ENCODE measurements at places on chromosomes 1 and 21.

- DNase-seq: no peak
These were observed 35.7 kb upstream of the COL6A1 start for GRCh38 chr21:45945868-45946210.

DNA sequence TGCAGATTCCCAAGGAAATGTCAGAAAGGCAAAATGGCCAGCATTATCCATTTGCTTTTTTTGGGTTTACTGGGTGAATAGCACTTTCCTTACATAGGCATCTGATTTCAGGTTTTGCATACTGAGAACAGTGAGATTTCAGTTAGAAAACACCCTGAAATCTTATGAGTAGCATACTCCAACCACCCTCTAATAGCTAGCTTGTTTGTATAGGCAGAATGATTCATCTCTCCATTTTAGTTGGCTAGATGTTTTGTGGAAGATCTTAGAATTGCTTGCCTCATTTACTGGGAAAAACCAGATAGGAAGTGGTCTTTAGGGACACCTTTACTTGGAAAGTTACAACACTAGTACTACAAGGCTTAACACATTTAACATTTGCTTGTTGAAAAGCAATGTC lies 10.4 kb downstream of the KYAT3 start:
- DNase-seq: no peak

GRCh38 chr21:46194374-46195334 lies 10.4 kb upstream of the SPATC1L start:
- no peak for DNase-seq

DNA sequence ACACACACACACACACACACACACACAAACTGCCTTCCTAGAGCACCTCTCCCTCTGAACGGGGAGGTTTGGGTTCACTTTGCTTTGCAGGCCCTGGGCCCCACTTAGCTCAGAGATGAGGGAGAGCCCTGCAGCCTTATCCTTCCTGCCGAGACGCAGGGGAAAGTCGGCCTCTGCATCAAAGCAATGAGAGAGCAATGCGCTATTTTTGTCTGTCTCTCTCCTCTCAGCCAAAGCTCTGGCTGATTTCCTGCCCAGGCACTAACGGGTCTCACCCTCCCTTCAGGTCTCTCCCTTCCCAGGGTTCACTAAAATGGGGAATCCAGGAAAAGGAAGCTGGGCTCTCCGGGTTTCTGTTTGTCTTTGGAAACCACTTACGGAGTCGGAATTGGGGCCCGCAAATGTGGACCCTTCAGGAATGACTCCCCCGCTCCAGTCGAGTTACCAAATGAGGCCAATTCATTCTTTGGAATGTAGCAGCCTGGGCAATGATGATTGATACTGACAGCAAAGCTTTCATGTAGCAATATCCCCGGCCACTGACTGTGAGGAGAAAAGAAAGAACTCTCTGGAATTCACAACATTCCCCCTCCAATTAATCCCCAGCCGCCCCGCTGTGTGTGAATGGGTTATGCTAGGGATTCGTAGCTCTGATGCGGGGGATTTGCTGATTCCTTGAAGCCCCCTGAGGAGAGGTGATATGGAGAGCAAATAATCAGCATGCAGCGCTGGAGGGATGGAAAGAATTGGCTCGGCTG lies 61.5 kb upstream of the WLS start:
- no peak for DNase-seq

DNA sequence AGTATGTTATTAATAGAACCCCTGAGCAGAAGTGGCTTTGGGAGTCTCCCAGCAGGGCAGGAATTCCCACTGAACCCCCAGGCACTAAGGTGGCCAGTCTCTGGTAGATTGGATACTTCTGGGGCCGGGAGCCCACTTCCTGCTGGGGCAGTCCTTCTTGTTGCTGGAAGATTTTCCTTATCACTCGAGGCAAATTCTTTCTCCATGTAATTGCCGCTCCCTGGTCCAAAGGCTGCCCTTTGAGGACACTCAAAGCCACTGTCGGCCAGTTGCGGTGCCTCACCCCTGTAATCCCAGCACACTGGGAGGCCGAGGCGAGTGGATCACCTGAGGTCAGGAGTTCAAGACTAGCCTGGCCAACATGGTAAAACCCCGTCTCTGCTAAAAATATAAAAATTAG lies 22.6 kb upstream of the TNFRSF1B start:
- DNase-seq: no peak

- DNase-seq: no peak
These were observed 15.7 kb upstream of the PDXK start for GRCh38 chr21:43703035-43703880.

GRCh38 chr1:45543581-45544417 lies 6.8 kb upstream of the AKR1A1 start:
- DNase-seq: peak; percentile 62

DNA sequence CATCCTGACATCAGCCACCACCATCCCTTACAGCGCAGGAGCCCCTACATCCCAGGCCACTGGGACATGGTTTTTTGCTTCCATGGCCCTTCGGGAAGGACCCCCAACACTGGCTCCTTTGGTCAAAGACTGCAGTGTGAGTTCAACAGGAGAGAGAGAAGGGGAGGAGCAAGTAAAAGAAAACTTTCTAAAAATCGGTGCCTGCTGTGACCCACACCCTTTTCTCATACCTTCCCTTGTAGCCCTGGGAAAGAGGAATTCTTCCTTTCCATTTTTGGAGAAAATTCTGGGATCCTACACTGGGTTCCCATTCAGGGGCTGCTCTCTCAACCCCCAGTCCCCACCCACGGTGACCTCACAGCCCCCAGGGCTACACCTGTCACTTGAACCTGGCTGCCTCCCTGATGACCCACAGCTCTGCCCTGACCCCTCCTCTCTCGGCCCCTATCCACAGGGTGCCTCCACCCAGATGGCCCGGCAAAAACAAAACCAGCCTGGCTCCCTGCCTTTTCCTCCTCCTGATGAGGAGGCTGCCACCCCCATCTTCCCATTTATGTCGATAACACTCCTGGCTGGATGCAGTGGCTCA lies 7.6 kb downstream of the PADI4 start:
- no peak for DNase-seq

DNA sequence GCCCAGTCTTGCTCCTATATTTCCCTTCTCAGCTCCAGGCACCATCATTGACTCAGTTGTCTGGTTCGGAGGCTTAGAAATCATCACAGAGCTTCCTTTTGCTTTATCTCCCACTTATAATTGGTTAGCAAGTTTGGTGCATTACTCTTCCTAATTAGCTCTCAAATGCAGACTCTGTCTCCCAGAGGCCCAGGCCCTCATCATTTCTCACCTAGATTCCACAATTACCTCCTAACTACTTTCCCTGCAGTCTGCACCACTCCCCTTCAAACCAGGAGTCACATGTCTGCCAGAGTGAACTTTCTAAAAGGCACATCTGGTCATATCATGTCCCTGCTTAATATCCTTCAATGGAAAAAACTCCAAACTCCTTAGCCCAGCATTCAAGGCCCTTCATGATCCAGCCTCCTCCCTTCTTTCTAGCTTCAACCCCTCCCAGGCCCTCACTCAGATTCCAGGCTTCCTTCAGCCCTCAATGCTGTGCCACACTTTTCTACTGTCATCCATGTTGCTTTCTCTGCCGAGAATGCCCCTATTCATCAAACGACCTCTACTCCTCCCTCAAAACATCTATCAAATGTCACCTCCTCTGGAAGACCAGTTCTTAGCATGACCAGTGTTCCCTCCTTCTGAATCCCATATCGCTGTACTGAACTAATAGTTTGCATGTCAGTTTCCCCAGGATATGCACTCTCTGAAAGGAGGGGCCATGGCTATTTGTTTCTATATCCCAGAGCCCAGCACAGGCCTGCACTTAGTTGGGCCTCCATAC lies 30.7 kb downstream of the SYT2 start:
- no peak for DNase-seq

DNA sequence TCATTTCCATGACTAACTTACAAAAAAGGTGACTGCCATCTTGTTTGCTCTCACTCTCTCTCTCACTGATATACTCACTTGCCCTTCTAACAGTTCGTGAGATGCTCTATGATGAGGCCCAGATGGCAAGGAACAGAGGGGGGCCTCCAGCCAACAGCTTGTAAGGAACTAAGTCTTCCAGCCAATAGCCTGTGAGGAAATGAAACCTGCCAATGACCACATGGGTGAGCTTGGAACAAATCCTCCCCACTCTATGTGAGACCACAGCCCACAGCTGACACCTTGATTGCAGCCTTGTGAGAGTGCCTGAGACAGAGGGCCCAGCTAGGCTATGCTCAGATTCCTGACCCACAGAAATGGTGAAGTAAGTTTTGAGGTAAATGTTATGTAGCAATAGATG lies 153.7 kb downstream of the HHIPL2 start:
- no peak for DNase-seq

DNA sequence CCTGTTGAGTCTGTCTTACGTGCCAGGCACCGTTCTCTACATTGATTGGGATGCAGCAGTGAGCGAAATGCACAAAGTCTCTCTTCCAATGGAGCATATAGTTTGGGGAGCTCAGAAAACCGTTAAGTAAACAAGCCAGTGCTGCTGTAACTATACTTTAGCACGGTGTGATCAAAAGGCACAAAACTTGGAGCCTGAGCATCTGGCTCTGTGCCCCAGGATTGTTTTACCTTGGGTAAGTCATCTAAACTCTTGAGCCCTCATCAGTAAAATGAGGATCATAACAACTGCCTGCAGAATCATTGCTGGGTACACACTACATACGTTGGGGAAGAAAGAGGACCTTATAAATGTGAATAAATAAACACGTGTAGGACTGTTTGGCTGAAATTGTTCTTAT lies 1.8 kb downstream of the HHIPL2 start:
- DNase-seq: no peak

DNA sequence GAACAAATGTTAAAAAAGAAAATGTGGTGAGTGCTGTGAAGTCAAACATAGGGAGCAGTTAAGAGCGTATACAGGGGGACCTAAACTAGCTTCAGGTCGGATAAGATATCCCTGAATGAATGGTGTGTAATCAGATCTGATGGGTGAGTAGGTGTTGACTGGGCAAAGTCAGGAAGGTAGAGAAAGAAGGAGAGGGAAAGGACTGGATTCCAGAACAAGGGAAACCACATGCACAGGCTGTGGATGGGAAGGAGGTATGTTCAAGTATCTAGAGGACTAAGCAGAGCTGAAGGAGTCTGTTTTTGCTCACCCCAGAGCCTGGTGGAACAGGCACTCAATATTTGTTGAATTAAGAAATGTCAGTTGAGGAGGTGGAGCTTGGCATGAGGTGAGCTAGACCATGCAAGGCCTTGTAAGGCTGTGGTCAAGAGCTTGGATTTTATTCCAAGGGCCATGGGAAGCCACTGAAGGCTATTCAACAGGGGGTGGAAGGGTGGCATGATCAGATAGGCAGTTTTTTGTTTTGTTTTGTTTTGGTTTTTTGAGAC lies 27.4 kb downstream of the MAP7D1 start:
- DNase-seq: no peak

DNA sequence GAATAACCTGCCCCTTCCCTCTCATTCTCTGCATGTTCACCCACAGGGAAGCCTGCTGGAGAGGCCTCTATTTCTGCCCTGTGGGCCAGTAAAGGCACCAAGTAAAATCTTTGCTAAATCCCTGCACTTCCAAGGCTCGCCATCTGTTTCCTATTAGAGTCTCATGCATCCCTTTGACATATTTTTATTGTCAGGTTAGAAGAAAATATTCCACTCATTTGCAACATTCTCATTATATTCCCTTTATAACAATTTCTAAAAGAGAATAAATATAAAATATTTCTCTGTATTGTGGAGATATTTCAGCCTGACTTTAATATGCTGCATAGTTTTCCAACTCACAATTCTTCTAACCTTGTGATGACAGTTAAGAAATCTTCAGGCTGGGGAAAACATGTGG lies 340.4 kb upstream of the VAMP3 start:
- DNase-seq: no peak

GRCh38 chr1:1753607-1754005 lies 24.7 kb downstream of the NADK start:
- DNase-seq: no peak

DNA sequence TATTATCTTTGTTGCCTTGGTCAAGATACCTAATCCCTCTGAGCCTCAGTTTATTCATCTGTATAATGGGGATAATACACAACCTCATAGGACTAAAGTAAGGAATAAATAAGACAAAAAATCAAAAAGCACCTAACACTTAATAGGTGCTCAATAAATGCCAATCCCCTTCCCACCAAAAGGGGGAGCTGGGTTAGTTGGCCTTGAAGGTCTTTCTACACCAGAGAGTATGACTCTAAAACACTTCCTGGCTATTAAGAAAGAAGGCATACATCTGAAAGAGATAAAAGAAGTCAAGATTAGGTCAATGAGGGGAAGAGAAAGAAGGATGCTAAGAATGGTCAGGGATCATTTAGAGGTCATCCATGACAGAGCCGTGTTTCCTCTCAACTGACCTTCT lies 11.1 kb downstream of the VSIG8 start:
- peak; percentile 53 for DNase-seq

DNA sequence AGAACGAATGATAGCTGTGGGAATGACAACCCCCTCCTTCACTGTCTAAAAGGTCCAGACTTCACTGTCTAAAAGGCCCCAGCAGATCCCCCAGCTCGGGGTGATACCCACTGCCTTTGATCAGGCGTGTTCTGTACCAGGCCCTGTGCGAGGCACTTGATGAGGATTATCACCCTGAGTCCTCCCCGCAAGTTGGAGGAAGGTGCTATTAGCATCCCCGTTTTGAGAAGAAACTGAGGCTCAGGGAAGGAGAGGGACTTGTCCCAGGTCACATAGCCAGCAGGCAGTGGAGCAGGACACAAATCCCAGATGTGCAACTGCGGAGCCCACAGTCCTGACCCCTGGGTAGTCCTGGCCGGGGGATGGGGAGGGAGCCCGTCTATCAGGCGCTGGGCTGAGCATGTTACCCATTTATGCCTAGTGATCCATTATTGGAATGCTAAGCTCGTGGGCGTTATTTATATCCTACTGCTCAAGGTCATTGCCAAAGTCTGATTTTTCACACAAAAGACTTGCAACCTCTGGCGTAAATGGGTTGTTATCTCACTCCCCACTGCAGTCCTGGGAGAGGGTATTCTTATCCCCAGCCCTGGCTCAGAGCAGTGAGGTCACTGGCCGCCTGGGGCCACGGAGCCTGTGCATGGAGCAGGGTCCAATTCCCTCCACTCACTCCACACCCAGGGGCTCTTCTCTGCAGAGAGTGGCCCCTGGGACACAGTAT lies 722.2 kb downstream of the MATN1 start:
- no peak for DNase-seq

- no peak for DNase-seq
These were observed 193.5 kb downstream of the PAPPA2 start for GRCh38 chr1:176656257-176656995.

GRCh38 chr1:43773821-43774220 lies 66.5 kb downstream of the ST3GAL3 start:
- no peak for DNase-seq

DNA sequence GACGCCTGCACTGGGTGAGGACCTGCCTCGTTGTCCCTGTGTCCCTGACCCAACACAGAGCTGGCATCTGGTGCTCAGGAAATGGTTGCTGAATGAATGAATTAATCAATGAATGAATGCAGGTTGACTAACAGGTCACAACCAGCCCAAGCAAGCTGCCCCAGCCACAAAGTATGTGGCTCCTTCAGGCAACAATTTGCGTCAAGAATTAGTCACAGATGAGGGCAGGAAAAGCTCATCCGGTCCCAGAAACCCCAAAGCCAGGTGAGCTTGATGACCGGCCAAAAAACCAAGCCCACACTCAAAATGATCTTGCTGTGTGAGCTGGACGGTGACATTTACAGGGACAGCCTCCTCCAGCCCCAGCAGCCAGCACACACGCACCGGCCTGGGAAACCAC lies 40.6 kb upstream of the GPR153 start:
- DNase-seq: no peak

Measured in NAMALWA (cell line).